ENCODE measurements at places on chromosomes 2 and 18. TPM values are rescaled to one million over a fixed set of nuclear protein-coding genes. Genes with fewer than 3 reads are reported as not detected.

DNA sequence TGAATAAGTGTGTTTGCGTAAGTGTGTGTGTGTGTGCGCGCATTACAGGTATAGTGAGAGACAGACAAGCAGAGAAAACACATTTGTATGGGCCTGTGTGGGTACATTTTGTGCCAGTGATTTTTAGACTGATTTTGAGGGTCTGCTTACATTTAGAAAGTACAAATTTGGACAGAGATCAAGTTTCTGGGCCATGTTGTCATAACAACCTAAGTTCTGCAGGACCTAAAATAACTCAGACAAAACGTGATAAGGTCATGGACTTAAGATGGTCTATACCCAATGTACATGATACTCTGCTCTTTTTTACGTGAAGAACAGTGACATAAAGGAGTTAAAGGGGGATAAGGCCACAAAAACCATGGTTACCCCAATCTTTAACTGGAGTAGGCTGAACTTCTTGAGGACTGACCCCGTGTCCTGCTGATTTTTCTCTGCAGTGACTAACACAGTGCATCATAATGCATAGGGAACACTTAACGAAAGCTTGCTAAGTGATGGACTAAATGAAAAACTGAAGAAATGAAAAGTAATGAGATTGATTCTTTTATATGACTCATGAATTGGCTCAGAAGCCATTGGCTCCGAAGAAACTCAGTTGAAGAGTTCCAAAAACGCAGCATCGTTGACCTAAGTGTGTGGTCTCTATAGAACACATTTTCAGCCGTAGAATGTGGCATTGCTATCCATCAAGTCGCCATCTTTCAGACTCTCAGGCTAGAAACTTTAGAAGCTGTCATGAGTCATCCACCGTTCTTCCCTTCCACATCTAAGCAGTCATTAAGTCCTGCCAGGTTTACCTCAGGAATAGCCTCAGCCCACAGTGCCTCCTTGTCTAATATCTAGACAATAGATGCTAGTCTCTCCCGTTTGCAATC, 61.6 kb upstream of the NCOA1 start:
- DNase-seq = no peak

ACVR1C gene
- 0.26 TPM for polyA plus RNA-seq

DNA sequence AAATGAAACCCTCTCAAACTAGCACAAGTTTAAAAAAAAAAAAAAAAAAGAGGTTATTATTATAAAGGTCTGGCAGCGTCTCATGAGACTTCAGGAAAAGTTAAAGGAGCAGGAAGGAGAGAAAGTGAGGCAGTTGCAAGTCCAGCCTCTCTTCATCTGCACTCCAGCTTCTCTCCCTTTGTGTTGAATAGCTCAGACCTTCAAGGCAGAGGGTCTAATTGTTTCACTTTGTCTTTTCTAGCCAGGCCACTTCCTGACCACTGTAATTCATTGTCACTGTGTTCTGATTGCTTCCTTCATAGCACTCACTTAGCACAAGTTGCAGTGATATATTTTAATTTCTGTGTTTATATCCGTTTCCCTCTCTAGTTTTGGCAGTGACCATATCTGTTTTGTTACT, 99.9 kb downstream of the SPATS2L start:
- DNase-seq = no peak

GRCh38 chr2:105674859-105675541, 69.7 kb upstream of the NCK2 start:
- no peak for DNase-seq

VSNL1 gene
- 2.5 TPM for polyA plus RNA-seq

HOXD11 gene
- polyA plus RNA-seq = 42.6 TPM

DNA sequence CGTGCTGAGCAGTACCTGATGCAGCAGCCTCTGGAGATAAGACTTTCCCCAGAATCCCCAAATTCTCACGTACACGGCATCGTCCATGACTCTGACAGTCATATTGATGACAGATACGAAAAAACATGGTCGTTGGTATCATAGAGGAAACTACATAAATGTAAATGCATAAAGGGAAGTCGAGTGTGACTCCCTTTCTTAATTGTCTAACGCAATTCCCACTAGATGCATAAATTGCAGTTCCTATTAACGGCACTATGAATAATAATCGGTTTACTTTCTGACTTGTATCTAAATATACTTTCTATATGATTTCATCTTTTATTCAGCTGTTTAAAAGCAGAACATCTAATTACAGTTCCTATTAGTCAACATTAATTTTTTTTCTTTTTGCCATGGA, 322.6 kb upstream of the REV1 start:
- DNase-seq = no peak

DNA sequence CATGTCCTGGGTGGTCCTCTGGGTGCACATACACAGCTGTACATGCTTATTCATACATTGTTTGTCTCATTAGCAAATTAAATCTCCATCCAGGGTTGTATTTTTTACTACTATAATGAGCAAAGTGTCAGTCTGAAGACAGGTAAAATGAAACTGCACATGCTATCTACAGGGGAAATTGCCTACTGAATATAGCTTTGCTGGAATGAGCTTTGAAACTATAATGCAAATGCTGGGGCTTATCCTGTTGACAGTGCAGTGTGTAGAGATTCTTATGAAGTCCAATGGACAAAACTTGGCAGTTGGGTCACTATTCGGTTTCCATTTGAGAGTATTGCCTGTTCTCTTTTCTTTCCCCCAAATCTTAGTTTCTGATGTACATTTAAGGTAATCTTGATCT, 292.8 kb upstream of the LRP1B start:
- DNase-seq = no peak

- no peak for DNase-seq
Observed at GRCh38 chr2:232483923-232484627, 3.6 kb downstream of the ECEL1 start.

DNA sequence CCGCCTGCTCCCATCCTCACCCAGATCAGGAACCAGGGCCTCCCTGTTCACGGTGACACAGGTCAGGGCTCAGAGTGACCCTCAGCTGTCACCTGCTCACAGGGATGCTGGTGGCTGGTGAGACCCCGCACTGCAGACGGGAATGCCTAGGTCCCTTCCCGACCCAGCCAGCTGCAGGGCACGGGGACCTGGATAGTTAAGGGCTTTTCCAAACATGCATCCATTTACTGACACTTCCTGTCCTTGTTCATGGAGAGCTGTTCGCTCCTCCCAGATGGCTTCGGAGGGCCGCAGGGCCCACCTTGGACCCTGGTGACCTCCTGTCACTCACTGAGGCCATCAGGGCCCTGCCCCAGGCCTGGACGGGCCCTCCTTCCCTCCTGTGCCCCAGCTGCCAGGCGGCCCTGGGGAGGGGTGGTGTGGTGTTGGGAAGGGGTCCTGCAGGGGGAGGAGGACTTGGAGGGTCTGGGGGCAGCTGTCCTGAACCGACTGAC, 31.7 kb downstream of the GPC1 start:
- no peak for DNase-seq

- no peak for DNase-seq
Observed at GRCh38 chr2:156537141-156537540, 101.0 kb downstream of the GPD2 start.

DNA sequence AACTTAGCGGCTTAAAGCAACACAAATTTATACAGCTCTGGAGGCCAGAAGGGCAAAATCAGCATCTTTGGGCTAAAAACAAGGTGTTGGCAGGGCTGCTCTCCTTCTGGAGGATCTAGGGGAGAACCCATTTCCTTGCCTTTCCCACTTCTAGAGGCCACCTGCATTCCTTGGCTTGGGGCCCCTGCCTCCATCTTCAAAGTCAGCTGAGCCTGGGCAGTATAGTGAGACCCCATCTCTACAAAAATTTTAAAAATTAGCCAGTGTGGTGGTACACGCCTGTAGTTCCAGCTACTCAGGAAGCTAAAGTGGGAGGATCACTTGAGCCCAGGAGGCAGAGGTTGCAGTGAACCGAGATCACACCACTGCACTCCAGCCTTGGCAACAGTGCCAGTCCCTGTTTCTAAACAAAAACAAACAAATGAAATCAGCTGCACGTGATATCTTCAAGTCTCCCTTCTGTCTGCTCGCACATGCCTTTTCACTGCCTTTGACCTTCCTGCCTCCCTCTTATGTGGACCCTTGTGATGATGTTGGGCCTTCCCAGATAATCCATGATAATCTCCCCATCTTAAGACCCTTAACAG, 200.6 kb downstream of the ZFP36L2 start:
- no peak for DNase-seq

FRZB gene
- 10.0 TPM for polyA plus RNA-seq

DNA sequence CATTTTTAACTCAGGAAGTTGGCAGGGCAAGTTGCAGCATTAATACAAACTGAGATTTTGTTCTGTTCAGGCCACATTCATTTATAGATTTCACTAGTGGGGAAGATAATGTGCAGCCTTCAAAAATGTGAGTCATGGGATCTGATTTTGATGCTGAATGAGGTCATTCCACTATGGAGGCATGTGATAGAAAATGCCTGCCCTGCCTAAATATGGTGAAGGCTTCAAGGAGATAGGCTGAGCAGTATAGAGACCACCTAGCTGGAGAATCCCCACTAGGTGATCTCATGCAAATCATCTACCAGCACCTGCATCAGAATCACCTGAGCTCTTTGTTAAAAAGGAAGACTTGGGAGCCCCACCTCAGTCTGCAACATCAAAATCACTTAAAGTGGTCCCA, 43.7 kb downstream of the PAX3 start:
- DNase-seq = no peak

DNA sequence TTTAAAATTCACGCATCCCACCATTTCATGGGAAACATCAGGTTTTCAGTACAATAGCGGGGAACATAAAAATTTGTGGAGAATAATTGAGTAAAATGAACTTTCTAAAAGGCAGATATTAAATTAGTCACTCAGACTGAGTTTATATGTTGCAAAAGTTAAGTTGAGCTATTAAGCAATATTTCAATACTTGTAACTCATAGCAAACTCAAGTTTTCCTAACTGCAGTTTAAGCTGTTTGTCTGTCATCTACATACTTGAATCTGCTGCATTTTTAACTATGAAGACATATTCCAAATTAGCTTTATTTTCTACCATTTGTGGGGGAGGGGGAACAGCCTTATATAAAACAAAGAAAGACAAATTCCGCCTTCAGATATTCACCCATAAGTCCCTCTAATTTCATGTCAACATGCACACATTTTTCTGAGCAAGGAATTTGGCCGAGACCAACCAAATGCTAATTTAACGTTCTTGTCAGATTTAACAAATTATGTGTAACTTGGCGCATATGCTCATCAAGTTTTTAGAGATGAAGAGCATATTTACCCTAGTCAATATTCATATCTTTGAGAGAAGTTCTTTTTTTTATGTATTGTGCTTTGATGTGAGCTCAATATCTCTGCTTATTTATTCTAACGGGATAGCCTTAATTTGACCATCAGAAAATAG, 462.9 kb downstream of the TXNL1 start:
- DNase-seq = no peak

GRCh38 chr18:61998335-61998734, 105.5 kb upstream of the RNF152 start:
- no peak for DNase-seq

DNA sequence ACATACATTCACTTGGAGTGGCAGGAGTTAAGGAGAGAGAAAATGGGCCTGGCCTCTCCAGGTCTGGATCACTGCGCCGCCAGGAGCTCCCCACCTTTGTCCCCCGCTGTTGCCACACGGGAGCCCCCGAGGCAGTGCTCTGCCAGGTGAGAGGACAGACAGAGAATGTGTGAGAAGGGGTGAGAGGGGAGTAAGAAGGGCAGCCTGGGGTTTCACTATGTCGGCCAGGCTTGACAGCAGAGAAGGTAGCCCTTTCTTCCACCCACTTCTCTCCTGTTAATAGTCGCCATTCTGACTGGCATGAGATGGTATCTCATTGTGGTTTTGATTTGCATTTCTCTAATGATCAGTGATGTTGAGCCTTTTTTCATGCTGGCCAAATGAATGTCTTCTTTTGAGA, 26.2 kb upstream of the ARHGEF4 start:
- DNase-seq = no peak

GRCh38 chr2:207663870-207664545, 38.8 kb upstream of the METTL21A start:
- no peak for DNase-seq

SLC19A3 gene
- polyA plus RNA-seq = 9.3 TPM

CACNB4 gene
- polyA plus RNA-seq = 7.4 TPM

DNA sequence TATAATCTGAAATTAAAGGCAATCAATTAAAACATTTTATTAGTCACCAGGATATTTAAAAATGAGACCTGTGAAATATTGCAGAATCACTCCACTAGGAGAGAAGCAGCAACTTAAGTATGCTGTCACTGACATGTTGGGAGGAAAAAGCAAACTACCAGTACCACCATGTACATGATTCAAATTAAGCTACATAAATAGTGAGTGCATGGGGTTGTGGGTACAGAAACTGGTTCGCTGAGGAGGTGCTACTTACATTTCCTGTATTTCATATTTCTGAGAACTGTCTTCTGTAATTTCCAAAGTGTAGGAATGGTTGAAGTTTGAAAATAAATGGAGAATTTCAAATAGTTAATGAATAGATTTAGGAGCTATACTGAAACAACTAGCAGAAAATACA, 7.9 kb upstream of the NR4A2 start:
- DNase-seq = no peak

PAIP2B gene
- 19.5 TPM for polyA plus RNA-seq

MYOM1 gene
- 7.4 TPM for polyA plus RNA-seq

- no peak for DNase-seq
Observed at GRCh38 chr2:54534221-54534620, 78.1 kb downstream of the SPTBN1 start.

DNA sequence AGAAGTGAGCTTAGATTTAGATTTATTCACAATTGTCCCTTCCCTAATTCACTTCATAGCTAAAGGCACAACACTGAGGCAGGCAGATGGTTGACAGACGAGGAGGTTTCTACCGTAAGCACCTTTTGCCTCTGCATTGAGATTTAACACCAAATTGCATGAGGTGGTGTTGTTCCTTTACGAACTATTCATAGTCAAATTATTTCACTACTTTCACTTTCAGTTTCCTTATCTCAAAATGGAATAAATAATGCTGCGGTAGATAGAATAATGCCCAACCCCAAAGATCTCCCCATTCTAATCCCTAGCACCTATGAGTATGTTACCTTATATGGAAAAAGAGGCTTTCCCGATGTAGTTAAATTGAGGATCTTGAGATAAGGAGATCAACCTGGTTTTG, 58.9 kb upstream of the LINC00305 start:
- DNase-seq = no peak

DSC2 gene
- 47.6 TPM for polyA plus RNA-seq

- DNase-seq = no peak
Observed at GRCh38 chr2:134662751-134663150, 56.0 kb downstream of the TMEM163 start.

GRCh38 chr2:39664232-39664887, 1.4 kb upstream of the TMEM178A start:
- DNase-seq = no peak

GRCh38 chr2:8583400-8584173, 98.3 kb upstream of the ID2 start:
- DNase-seq = peak; percentile 79

RBMS1 gene
- 129 TPM for polyA plus RNA-seq

GRCh38 chr2:39593439-39594393, 72.0 kb upstream of the TMEM178A start:
- peak; percentile 38 for DNase-seq

UCN gene
- 0.19 TPM for polyA plus RNA-seq

Measured in right renal cortex interstitium (tissue), 3 donors.